ENCODE measurements at places on chromosomes 5 and 9.

DNA sequence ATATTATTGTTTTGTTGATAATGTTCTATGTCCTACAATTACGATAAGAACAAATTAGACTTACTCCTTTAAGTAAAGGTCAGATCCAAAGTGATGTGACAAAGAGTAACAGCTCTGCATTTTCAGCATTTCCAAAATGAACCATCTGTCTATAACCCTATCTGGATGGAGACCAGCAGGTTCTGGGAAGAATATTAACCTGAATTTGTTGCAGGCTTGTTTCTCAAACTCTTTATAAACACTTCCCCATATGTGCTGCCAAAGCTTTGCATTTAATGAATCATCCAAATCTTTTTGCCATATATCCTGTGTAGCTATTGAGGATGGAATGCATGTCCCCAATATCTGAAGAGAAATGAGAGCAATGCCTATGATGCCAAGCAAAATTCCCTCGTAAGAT, 198.9 kb upstream of the SLC27A6 start:
- no peak for DNase-seq

DNA sequence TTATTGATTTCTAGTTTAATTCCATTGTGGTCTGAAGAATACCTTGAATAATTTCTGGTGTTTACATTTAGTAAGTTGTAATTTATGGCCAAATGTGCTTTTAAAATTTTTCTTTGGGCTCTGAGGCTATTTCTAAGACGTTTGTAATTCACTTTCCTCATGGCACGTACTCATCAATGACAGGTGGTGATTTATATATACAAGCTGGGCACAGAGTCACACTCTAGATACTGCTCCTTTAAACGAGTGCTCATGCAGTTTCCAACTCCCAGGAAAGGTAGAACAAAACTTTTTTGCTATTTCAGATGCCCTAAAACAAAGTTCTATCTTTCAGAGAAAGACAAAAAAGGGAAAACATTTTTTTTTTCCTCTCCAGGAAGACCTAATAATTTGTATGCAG, 146.9 kb downstream of the AUH start:
- no peak for DNase-seq

DNA sequence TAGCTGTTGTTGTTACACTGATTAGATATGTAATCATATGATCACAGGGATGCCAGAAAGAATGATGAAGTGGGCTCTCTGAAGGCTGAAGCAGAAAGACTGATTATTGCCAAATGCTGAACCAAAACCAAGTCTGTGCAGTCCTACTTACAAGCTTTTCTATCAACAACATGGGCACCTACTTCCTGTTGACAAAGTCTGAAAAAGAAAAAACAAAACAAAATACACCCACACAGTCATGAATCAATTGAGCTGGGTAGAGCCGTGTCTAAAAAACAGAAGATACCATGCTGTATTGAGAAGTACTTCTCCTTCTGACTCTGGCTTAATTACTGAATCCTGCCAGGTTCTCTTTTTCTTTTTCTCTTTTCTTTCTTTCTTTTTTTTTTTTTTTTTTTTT, 363.4 kb downstream of the RAB3C start:
- DNase-seq = no peak

DNA sequence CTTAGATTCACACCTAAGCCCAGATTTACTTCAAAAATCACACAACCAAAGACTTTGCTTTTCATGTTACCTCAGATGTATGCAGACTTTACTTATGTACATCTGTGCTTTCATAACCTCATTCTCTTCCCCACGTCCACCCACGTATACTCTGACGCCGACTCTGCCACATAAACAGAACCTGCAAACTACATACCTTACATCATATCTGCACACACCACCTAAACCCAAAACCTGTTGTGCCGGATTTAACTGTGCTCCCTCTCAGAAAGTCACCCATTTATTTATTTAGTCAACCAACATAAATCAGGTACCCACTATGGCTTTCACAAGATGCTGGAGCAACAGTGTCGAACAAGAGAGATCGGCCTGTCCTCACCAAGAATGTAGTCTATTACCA, 1.0 kb upstream of the DPYSL3 start:
- no peak for DNase-seq
